ENCODE measurements at places on chromosomes 3 and 15.

- DNase-seq: no peak
Measured at GRCh38 chr3:42901073-42901415, 4.9 kb upstream of the ZNF662 start.

GRCh38 chr15:38069511-38070011 is 135.1 kb downstream of the TMCO5A start:
- peak; percentile 32 for DNase-seq

DNA sequence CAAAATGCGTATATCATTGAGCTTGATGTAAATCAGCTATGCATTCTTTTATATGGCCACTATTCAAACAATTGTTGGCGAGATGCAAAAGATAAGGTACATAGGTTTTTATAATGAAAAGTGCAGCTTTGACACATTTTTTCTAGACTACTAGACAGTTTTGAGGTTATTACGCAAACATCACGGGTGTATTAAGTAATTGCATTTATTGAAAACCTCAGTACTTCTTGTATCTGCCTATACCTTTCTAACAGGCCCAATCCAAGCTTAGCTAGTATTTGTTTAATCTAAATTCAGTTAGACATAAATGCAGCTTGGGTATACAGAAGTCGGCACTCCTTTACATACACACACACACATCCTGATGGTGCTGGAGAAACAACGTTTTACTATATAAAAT is 2.7 kb downstream of the SPESP1 start:
- no peak for DNase-seq

DNA sequence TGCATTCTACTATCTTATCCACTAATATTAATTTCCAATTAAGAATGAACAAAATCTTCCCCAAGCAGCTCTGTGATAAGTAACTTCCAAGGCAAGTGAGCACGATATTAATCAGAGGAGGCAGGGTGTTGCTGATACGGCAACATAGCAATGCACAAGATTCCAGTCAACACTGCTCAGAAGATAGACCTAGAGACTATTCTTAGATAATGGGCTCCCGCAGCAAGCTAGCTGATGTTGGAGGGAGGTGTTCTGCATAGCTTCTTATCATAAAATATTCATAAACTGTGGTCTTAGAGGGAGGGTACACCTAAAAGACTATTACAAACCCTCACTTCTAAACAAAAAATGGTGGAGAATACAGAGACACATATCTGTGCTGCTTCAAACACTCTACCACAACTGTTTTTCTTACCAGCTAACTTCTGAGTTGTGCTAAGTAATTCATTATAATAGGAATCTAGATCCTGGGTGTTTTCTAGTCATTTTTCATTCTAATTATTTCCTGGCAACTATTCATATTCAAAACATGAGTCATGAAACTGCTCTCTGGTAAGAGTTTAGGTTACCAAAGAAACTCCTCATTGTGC is 382.0 kb upstream of the SOX14 start:
- DNase-seq: no peak

DNA sequence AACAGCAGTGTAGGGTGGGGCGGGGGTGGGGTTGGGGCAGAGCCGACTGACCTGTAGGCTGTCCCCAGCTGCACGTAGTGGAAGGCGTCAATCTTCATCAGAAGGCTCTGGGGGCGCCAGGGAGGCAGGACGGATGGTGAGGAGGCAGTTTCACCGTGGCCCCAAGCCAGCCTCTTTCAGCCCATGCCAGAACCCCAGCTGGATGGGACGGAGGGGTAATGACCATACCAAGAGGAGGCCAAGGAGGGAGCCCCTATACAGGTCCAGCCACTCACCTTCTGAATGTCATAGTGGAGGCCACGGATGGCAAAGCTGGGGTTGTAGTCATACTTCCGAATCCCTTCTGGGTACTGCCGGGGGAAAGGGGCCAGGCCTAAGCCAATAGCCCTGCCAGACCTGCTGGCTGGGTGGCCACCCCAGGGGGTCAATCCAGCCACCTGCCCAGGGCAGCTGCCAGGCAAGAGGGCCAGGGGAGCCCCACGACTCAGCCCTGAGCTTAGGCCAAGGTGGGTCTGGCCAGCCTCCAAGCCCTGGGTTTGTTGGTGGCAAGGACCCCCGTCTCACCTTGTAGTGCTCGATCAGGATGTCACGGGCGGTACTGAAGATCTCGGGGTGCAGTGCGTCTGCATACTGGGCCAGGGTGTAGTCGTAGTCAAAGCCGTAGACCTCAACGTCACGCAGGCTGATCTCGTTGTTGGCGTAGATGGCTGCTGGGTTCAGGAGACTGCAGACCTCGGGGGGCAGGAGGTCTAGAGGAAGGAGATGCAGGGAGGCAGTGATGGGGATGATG is 4.9 kb downstream of the NT5DC2 start:
- no peak for DNase-seq
